ENCODE measurements at places on chromosomes 12 and 14. TPM values are rescaled to one million over a fixed set of nuclear protein-coding genes. Genes with fewer than 3 reads are reported as not detected.

Gene CMA1
- total RNA-seq: not detected

Gene AKAP5
- 0.63 TPM for total RNA-seq

Gene OR4K13
- not detected for total RNA-seq

Gene NINJ2
- total RNA-seq: not detected

Gene KRT77
- total RNA-seq: not detected

Gene SYT1
- total RNA-seq: 0.66 TPM

- no peak overlapping the region for H3K4me3 ChIP-seq
- H3K27me3 ChIP-seq: peaks cover 14% of the 10 kb centered on the region
- H3K27ac ChIP-seq: no peak overlapping the region
- DNase-seq: no peak
- peaks cover 5% of the 10 kb centered on the region for H3K4me1 ChIP-seq
Observed at GRCh38 chr12:113091506-113091905, 35.0 kb downstream of the DTX1 start.

- DNase-seq: no peak
- no peak overlapping the region for H3K27ac ChIP-seq
- no peaks in the 10 kb centered on the region for H3K27me3 ChIP-seq
- H3K4me1 ChIP-seq: no peaks in the 10 kb centered on the region
- H3K4me3 ChIP-seq: no peak overlapping the region
Observed at GRCh38 chr14:45434221-45434620, 181.2 kb upstream of the MIS18BP1 start.

GRCh38 chr12:109934026-109934425, 34.0 kb downstream of the TCHP start:
- H3K4me3 ChIP-seq: no peak overlapping the region
- H3K27me3 ChIP-seq: no peaks in the 10 kb centered on the region
- no peaks in the 10 kb centered on the region for H3K4me1 ChIP-seq
- peaks cover 56% of the 10 kb centered on the region for H3K36me3 ChIP-seq

DNA sequence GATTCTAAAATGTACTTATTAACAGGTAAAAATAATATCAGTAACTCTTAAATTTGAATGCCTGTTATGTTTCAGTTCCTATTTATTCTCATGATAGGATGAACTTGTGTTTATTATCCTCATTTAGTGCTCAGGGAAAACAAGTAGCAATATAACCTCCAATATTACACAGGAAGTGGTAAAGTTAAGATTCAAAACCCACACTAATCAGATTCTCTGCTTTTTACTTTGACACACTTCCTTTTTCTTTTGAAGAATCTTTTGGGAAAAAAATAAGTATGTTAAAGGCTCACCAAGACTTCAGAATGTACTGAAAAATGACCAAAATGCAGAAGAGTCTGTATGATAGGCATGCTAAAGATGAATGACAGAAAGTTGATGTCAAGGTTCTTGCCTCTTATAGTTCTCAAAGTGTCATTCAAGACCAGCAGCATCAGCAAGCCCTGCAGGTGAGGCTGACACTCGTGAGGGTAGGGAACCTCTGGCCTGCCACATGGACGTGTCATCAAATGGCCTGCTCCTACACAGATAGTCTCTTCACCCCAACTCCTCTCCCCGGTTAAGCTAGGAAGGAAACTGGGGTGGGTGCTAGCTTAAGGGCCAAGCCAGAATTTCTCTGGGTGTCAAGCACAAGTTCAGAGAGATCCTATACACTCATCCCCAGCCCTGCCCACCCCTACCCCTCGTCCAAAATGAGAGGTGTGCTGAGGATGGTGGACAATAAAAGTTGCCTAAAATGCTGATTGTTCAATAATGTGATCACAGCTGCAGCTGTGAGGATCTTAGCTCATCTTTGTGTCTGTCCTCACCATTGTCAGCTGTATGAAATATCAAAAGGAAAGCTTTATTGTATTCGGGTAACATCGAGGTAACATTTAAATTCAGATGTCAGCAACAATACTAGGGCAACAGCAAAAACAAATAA, 6.3 kb downstream of the TBPL2 start:
- H3K27me3 ChIP-seq: peaks cover 9% of the 10 kb centered on the region
- no peaks in the 10 kb centered on the region for H3K4me1 ChIP-seq
- H3K36me3 ChIP-seq: no peaks in the 10 kb centered on the region
- no peak overlapping the region for H3K27ac ChIP-seq

DNA sequence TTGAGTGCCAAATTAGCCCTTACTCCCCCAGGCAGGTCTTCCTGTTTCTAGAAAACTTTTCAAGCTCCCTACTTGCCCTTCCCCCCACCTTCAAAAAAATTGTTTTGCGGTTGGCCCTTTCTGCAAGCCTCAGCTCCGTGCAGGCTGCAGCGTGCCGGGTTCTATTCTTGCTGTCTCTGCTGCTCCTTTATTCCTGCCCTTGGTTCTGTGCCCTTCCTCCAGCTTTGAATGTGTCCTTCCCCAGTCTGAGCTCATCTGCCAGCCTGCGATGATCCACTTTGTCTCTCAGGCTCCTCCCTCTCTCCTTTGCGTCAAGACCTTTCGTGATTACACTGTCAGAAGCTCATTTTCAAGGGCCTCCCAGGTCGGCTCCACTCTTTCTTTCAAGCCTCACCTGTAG, 98.6 kb downstream of the IRF2BPL start:
- no peaks in the 10 kb centered on the region for H3K36me3 ChIP-seq
- DNase-seq: no peak
- no peak overlapping the region for H3K27ac ChIP-seq

DNA sequence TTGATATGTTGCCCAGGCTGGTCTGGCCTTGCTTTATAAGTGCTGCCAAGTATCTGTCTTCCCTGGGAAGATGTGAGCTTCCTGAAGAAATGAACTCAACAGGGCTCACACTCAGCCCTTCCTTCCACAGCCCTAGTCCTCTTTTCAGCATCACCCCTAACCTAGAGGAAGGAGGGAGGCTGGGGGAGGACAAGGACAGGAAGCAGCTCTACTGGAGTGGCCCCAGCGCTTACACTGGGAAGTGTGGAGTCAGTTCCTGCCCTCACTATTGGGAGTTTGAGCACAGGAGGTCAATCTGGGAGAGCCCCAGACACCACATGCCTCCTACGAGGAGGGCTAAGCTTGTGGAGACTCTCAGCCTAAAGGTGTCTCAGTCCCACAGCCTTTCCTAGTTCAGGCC, 16.8 kb downstream of the GALNT6 start:
- no peak overlapping the region for H3K4me3 ChIP-seq
- no peaks in the 10 kb centered on the region for H3K27me3 ChIP-seq
- peak; percentile 75 for DNase-seq

- no peaks in the 10 kb centered on the region for H3K4me1 ChIP-seq
- H3K4me3 ChIP-seq: no peak overlapping the region
- H3K27ac ChIP-seq: no peak overlapping the region
- peaks cover 30% of the 10 kb centered on the region for H3K36me3 ChIP-seq
Observed at GRCh38 chr12:47698055-47698454, 7.8 kb downstream of the RPAP3 start.

DNA sequence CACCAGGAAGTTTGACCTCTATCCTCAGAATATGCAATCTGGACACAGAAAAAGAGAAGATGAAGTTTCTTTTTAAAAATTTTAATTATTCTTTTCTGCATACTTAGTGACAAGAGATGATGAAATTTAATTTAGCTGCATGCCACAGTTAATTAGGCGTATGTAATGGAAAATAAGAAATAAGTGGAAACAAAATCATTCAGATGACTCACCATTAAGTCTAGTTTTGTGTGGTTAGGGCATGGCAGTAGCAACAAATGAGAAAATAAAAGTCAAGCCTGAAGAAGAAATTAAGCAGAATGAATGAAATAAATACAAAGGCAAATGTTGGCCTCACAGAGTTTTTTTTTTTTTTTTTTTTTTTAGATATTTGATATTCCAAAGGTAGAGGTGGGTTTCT, 30.9 kb upstream of the KLRD1 start:
- DNase-seq: no peak
- H3K4me1 ChIP-seq: no peaks in the 10 kb centered on the region
- no peak overlapping the region for H3K4me3 ChIP-seq
- no peaks in the 10 kb centered on the region for H3K36me3 ChIP-seq
- no peaks in the 10 kb centered on the region for H3K27me3 ChIP-seq

DNA sequence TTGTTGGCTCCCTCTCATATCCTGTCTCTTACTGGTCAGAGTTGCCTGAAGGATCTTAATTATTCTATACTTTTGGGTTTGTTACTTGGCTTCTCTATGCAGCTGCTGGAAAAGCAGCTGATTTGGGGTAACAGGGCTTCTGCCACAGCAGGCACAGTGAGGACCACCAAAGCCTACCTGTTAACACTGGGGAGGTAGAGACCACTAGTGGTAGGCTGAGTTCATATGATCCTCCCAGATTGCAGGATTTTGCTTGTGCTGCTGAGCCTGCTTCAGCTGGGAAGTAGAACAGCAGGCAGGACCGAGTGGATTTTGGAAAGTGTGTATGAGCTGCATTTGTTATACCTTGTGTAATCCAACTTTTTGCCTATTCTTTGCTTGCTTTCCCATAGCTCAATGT, 34.1 kb downstream of the RCOR1 start:
- H3K27ac ChIP-seq: peak overlapping the region; percentile 27
- DNase-seq: no peak
- no peaks in the 10 kb centered on the region for H3K27me3 ChIP-seq
- H3K36me3 ChIP-seq: no peaks in the 10 kb centered on the region
- no peak overlapping the region for H3K4me3 ChIP-seq
- H3K4me1 ChIP-seq: peaks cover 26% of the 10 kb centered on the region
